ENCODE measurements at places on chromosomes 12 and 14. TPM values are rescaled to one million over a fixed set of nuclear protein-coding genes. Genes with fewer than 3 reads are reported as not detected.

Gene OSGEP
- 73.4 TPM for total RNA-seq

Gene SRGAP1
- 0.27 TPM for total RNA-seq

Gene CCDC197
- total RNA-seq = not detected

DNA sequence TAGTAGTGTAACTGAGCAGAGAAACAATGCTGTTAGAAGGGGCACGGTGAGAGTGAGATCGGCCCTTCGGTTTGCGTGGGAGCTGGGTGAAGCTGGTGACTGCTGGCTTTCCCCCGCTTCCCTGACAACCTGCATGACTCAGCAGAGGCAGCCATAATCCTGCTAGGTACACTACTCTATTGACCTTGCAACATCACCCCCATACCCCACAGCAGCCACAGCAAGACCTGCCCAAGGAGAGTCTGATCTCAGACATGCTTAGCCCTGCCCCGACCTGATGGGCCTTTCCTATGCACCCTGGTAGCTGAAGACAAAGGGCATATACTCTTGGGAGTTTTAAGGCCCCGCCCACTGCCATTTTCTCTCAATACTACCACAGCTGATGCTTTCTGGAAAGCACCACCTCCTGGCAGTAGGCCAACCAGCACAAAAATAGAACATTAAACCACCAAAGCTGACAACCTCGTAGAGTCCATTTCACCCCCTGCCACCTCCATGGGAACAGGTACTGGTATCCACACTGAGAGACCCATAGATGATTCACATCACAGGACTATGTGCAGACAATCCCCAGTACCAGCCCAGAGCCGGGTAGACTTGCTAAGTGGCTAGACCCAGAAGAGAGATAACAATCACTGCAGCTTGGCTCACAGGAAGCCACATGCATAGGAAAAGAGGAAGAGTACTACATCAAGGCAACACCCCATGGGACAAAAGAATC lies 75.9 kb upstream of the RGS6 start:
- no peak for DNase-seq

- DNase-seq = no peak
Measured at GRCh38 chr12:63163541-63163940, 12.5 kb upstream of the AVPR1A start.

DNA sequence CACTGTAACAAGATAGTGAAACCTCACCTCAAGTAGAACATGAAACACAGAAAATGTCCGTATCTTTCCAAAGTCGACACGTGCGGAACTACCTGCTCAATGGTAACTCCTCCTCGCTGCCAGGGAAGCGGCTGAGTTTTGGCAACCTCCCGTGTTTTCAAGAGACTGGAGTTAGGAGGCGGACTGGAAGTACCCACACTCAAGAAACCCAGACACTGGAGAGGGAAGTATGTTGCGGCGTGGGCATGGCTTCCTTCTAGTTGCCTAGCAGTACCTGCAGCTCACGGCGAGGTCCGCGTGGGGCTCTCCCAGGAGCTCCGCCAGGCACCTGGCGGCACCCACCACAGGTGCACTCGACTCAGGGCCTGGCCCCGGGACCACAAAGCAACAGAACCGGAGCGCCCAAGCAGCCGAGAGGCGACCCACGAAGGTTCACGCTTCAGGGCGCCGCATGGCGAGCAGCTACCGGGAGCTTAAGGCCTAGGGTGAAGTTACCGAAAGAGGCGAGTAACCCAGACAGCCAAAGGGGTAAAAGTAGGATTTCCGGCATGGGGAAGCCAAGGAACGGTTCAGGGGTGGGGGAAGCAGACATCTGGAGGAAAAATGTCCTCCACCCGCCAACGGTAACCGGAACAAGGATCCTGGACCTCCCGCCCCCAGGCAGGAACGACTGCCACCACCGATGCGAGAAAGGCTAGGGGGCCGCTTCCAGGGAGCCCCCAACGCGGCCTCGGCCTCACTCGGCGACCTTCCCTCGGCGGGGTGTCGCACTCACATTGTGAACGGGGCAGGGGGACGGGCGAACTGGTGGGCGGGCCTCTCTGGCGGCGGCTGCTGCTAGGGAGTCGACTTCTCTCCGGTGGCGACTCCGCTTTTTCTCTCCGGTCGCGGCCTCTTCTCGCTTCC lies 608 bp downstream of the PTGES3 start:
- DNase-seq = peak; percentile 53

GRCh38 chr12:107602446-107602845 lies 83.2 kb upstream of the PWP1 start:
- no peak for DNase-seq

- DNase-seq = no peak
Measured at GRCh38 chr12:54195737-54196347, 7.1 kb upstream of the SMUG1 start.

DNA sequence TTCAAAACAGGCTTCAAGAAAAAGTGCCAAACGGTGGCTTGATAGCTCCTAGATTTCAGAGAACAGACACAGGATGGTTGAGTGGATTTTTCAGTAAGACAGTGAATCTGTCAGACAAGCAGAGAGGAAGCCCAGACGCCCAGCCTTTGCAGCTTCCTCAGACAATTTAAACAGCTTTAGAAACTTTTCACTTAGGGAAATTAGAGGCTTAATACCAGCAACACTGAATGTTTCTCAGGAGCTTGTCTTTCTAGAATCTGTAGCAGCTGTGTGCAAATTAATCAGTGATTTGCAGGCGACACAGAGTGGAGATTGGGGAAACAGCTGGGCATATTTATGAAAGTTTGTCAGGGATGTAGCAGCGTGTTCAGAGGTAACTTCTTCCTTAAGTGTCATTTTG lies 362.1 kb downstream of the GALC start:
- DNase-seq = no peak

Measured in activated T-cell treated with anti-CD3 and anti-CD28 coated beads, Interleukin-2, amount 50 U/mL, for 4 hours (primary cell).